NCI-H187 (cell line): ENCODE measurements at places on chromosomes 7 and 10.

GRCh38 chr7:18753972-18754610, 258.5 kb downstream of the HDAC9 start:
- no peak for DNase-seq

- DNase-seq, result no peak
Observed at GRCh38 chr10:7285522-7286322, 125.1 kb downstream of the SFMBT2 start.

GRCh38 chr7:70356085-70356786, 758.0 kb downstream of the AUTS2 start:
- no peak for DNase-seq

DNA sequence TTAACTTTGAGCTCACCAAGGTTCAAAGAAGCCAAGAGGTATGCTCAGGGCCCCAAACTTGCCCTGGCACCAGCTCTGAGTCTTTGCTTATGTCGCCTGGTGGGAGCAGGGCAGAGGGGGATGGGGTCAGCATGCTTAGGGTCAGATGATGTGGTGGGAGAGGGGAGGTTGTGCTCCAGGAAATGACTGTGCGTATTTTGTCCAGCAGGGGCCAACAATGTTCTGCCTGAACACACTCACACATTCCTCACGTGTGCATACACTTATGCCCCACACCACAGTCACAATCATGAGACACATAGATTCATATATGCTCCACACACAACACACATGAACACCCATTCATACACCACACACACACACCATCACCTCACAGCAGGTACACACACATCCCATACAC, 4.4 kb upstream of the RAMP3 start:
- DNase-seq, result no peak

- no peak for DNase-seq
Observed at GRCh38 chr7:112001091-112001826, 204.9 kb downstream of the DOCK4 start.

- no peak for DNase-seq
Observed at GRCh38 chr10:104144931-104145330, 23.0 kb downstream of the SFR1 start.

- DNase-seq, result peak; percentile 53
Observed at GRCh38 chr7:75967487-75967997, 26.9 kb downstream of the TMEM120A start.

- DNase-seq, result no peak
Observed at GRCh38 chr10:74585231-74586087, 240.9 kb upstream of the KAT6B start.

DNA sequence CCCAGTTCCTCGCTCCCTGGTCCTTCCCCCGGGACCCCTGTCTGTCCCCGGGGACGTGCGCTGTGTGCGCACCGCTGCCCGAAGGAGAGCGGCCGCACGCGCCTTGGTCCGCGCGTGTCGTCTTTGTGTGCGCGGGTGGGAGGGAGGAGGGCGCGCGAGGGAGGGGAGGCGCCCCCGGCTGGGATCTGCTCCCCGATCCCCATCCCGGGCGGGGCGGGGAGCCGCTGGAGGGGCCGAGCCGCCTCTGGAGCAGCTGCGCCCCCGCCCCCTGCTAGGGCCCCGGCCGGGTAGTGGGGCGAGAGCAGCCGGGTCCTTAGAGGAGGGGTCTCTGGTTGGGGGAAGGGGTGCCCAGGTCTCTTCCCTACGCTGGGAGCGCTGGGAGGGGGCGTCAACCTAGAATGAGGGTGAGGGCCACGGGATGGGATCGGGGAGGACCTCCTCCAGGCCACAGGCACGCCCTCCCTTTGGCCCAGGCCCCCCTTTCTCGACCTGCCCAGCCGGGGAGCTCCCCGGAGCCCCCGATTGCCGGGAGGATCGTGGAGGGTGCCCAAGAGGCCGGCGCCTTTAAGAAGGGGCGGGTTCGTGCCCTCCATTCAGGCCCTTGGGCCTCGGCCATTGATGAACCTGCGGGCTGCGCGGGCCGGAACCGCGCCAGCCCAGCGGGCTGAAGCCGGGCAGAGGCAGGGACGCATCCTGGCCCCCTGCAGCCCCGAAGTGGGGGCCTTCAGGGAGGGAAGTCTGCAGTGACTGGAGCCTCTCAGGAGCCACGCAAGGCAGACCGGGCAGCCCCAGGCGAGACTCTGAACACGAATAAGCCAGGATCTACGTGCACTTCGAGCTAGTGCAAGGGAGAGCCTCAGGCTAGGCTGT, 678 bp downstream of the SH2B2 start:
- DNase-seq, result peak; percentile 9

GRCh38 chr10:9009505-9009904, 955.0 kb downstream of the GATA3 start:
- no peak for DNase-seq

GRCh38 chr10:74808501-74808900, 17.9 kb upstream of the KAT6B start:
- DNase-seq, result no peak

GRCh38 chr7:30678805-30679204, 3.5 kb downstream of the CRHR2 start:
- no peak for DNase-seq

- no peak for DNase-seq
Observed at GRCh38 chr10:35913628-35914027, 271.5 kb upstream of the FZD8 start.

GRCh38 chr10:17502814-17503213, 48.4 kb upstream of the ST8SIA6 start:
- DNase-seq, result no peak

DNA sequence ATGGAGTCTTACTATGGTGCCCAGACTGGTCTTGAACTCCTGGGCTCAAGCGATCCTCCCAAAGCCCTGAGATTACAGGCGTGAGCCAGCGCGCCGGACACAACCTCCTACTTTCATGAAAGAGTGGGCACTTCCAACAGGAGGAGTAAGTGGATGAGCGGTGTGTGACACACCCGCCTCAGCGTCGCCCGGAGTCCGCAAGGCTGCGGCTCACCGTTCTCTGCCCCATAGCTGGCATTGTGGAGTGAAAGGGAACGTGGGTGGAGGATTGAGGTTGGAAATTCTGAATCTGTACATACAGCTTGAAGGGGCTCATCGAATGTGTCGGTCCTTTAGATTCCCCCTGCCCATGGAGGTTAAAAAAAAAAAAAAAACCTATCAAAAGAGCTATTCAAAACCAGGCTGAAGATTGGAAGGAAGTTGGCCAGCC, 524 bp upstream of the PRXL2A start:
- DNase-seq, result no peak

- no peak for DNase-seq
Observed at GRCh38 chr7:1181640-1182039, 21.6 kb upstream of the ZFAND2A start.

DNA sequence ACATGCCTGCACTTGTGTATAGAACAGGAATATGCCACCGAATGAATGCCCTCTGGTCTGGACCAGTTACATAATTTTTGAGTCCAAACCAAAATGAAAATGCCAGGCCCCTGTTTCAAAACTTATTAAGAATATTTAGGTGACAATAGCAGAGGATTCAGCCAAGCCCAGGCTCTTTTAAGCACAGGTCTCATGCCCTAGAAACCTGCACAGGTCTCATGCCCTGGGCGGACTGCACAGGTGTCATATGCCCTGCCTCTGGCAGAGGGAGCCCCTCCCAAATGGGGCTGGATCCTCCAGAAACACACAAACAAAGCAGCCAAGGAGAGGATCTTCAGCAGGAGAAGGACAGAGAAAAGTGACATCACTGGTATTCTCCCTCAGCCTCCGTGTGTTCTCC, 605.4 kb upstream of the NRP1 start:
- DNase-seq, result no peak

DNA sequence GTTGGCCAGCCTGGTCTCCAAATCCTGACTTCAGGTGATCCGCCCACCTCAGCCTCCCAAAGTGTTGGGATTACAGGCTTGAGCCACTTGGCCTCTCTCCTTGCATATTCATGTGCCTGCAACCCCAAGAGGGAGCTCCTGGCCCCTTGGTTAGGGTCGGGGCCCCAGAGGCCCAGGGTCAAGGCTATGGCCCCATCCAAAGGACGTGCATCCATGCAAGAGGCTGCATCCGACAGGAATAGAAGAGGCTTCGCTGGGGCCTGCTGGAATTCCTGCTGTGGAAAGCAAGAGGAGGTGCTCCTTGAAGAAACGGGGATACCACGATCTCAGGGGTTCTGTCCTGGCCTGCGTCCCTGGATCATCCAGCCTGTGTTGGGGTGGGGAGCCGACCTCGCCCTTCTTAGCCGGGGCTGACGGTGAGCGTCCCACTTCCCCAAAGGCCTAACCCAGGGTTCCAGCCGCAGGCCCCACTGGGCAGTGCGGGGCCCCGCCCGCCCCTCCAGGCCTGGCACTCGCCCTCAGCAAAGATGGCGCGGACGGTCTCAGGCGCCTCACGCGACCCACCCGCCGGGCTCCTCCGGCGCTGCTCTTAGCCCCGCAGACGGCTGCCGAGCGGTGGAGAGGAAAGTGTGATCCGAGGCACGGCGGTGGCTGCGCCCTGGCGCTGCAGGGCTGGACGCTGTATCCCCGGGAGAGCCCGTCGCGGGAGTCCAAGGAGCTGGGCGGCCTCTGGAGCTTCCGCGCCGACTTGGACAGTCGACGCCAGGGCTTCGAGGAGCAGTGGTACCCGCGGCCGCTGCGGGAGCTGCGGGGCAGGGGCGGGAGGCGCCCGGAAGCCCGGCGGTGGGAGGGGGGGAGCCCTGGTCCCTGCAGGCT, 54.7 kb downstream of the ZNF727 start:
- DNase-seq, result no peak

GRCh38 chr7:105810556-105810955, 65.8 kb downstream of the ATXN7L1 start:
- DNase-seq, result no peak

DNA sequence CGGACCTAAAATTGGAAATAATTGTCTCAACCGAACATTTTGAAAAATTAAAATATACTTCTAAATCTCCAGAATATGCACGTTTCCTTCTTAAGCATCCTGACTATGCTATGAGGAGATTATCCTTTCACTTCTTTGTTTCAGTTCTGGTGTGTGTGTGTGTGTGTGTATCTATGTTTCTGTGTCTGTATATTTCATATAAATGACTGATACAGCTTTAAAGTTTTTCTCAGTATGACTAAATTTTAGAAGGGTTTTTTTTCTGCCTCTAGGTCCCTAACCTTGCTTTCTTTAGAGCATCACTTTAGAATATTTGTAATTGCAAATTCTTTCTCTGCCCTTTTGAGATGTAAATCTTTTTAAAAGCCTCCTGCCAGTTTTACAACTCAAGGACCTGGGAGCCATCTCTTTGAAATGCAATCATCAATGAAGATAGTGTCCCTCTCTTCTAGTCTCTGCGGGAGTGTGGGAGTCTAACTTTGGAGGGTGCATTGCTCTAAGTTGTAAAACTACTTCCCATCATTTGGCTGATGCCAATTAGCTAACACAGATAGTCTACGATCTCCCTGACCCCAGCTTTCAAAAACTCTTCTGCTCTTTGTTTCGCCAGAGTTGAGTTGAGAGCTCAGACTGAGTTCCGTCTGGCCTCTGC, 782.0 kb upstream of the ZWINT start:
- DNase-seq, result no peak

DNA sequence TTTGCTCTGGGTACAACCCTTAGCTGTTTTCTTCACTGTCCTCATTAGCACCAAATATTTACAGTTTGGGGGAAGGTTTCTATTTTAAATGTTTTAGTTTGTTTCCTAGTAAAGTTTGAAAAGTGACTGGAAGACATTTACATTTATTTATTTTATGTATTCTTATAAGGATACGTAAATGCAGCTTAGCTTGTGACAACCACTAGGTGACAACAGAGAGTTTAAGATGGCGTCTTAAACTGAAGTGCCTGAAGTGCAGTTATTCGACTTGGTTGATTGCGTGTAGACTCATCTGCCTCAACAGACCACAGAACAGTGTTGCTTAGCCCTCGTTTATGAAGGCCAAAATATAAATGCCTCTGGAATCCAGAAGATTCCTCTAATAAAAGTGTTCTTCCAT, 378.2 kb upstream of the MYO3A start:
- DNase-seq, result no peak

GRCh38 chr10:96719850-96720421, 378 bp downstream of the PIK3AP1 start:
- DNase-seq, result no peak

DNA sequence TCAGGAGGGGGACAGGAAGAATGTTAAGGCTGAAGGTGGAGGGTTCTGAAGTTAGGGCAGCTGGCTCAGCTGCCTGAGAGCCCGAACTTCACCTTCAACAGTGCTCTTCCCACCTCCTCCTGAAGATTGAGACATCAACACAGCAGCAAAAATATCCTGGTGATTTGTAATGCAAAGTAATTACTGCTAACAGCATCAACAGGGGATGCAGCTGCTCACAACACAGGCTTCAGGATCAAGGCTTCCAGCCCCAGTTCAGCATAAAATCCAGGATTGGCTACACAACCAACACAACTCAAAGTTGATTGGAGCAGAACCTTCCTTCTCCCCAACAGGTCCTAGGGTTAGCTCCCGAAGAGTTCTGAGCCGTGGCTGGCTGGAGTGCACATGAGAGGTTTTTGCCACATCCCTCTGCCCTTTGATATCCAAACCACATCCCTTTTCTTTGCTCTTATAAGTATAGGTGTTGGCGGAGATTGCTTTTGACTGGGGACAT, 242.4 kb downstream of the KIAA1217 start:
- DNase-seq, result no peak

DNA sequence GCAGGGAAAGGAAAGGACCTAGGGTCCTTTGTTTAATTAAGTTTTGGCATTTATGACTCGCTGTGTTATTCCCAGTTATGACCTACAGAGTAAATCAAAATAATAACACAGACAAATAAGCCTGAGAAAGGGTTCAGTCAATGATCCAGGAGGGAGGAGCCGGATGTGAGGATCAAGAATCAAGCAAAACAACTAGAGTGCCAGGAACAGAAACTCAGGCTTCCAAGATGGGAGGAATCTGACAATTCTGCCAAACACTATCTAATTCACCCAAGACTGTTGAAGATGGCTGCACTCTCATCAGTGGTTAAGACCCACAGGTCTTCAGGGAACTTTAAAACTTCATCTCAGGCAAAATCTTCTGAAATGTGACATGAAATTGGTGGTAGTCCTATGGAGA, 50.3 kb upstream of the PIP4K2A start:
- no peak for DNase-seq

DNA sequence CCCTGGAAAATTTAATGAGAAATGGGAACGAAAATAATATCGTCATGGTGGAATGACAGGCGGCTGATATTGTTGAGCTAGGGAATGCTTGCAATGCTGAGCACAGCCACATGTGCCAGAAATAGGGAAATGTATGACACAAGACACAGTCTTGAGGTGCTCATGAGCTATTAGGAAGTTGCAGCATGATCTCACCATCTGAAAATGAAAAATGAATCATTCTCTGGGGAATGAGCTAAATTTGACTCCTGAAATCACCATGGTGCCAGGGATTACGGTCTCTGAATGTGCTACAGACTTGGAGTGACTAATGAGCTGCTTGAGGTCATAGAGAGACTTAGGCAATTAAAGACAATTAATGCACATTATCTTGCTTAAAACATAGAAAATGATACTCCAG, 845.0 kb downstream of the CNTNAP2 start:
- no peak for DNase-seq

- DNase-seq, result no peak
Observed at GRCh38 chr10:133396035-133396624, 2.2 kb downstream of the MTG1 start.
